Activated CD4-positive, alpha-beta T cell treated with anti-CD3 and anti-CD28 coated beads for 4 hours (primary cell): ENCODE measurements at places on chromosomes 13 and 19.

DNA sequence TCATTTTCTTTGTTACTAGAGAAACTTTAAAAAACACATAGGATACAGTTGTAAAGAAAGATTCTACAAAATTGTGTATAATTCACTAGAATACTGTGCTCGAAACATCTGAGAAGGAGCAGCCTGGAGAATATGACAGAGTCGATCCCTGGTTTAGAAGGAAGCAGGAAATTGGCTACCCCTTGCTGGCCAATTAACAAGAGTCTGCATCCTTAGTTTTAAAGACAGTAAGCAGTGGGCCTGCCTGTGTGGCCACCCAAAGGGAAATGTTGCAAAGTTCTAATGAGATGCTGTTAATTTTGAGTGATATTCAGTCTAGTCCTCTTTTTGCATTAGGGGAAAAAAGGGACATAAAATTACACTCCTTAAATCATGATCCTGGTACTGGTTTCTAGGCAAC, 988.6 kb downstream of the PCDH17 start:
- DNase-seq: no peak

GRCh38 chr13:32211813-32212212, 103.3 kb downstream of the ZAR1L start:
- no peak for DNase-seq

GRCh38 chr13:94595001-94595949, 677 bp downstream of the TGDS start:
- DNase-seq: peak; percentile 36

DNA sequence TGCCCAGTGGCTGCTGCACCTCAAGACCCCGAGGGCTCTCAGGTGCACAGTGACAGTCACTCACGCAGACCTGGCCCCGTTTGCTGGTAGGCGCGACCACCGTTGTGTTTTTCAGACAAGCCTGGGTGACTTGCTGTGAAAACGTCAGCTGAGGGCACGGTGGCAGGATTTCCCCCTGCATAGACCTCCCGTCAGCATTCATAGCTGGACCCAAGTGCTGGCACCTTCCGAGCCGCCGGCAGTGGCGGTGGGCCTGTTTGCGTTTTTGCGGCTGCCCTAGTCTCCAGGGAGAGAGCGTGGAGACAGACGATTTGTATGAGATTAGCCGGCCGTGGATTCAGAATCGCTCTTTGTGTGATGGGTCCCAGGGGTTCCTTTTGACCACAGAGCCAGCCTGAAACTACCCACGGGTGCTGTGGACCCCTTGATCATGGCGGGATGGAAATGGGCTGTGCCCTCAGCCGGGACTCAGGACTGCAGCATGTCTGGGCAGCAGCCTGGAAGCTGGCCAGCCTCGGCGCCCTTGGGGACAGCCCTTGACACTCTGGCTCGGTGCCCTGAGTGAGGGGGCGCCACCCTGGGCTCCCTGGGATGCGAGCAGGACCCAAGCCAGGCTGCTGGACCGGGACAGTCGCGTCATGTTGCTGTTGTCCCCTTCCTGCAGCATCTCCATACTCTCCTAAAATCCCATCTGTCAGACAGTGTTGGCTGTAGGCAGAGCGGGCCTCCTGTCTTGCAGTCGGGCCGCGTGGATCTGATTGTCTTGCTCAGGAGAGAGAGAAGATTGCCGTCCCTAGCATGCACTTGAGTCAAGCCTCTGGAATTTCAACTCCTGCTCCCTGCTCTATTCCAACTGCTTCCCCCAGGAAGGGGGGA, 8.6 kb downstream of the KDM4B start:
- DNase-seq: no peak

GRCh38 chr13:44012910-44013757, 133.4 kb downstream of the LACC1 start:
- no peak for DNase-seq

DNA sequence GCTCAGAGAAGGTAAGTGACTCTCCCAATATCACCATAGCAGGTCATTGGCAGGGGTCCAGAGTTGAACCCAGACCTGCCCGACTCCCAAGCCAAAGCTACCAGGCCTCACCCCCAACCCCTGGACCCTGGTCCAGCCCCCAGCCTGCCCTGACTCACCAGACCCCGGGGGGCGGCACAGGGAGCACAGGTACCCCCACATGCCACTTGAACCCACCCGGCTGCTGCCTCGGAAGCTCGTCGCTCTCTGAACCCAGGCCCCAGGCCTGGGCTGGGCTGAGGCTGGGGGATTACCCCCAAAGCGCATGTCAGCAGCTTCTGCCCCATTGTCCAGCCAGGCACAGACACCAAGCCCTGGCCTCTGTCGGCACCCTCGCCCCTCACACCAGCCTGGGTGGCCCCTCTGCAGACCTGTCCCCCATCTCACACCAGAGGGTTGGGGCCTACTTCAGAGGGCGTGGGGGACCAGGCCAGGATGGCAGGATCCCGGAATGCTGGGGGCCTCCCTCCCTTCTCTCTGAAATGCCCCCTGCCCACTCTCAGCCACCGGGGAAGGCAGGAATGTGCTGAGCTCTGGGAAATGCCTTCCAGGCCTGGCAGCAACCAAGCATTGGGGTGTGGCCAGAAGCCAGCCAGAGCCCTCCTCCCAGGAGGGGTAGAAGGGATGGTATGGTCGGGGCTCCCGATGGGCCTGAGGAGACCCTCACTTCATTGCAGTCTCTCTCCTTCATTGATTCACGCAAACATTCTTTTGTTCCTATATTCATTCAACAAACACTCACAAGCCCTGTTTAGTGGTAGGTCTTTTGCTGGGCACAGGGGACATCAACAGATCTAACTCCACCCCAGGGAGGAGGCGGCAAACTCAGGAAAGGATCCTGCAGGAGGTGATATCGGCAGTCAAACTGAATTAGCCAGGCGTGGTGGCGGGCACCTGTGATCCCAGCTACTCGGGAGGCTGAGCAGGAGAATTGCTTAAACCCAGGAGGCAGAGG, 1.7 kb upstream of the PRX start:
- no peak for DNase-seq

GRCh38 chr19:49832556-49832955, 14.5 kb downstream of the MED25 start:
- DNase-seq: no peak

DNA sequence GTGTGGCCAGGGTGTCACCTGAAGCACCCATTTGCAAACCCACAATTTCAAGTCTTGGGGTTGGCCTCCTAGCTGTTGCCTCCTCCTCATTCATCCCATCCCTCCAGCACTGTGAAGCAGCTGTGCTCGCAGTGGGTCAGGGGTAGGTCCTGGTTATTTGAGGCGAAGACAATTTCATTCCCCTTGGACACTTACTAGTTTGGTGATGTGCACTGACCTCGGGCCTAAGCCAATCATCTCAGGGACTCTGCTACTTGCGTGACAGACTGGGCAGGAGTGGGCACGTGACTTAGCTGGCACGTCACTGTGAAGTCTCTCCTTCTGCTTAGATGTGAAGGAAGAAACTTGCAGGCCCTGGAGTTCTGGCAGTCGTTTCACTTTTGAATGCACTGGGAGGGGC, 3.5 kb upstream of the ATP11A start:
- no peak for DNase-seq

- DNase-seq: no peak
Observed at GRCh38 chr13:32036757-32037156, 5.2 kb downstream of the FRY start.

GRCh38 chr13:48680756-48681392, 27.1 kb downstream of the CYSLTR2 start:
- no peak for DNase-seq

- peak; percentile 63 for DNase-seq
Observed at GRCh38 chr19:46746281-46747057, at the start of gene STRN4. TSS of gene STRN4 (minus strand) at chr19:46746450. CDS start at chr19:46746430, 20 bp downstream.

DNA sequence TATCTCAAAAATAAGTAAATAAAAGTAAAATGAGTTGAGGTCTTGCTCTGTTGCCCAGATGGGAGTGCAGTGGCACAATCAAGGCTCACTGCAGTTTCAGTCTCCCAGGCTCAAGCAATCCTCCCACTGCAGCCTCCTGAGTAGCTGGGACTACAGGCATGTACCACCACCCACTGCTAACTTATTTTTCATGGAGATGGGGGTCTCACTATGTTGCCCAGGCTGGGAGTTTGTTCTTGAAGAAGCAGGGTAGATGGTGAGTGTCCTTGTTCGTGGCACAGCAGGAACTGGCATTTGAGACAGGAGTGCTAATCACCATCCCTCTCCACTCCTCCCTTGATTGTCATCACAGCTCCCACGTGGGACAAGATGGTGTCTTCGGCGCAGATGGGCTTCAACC, 3.5 kb downstream of the NLRP2 start:
- DNase-seq: no peak

GRCh38 chr13:25218019-25218418, 45.9 kb upstream of the AMER2 start:
- no peak for DNase-seq

- no peak for DNase-seq
Observed at GRCh38 chr19:50505856-50506611, 5.0 kb downstream of the JOSD2 start.

GRCh38 chr13:78884571-78884970, 225.6 kb upstream of the OBI1 start:
- no peak for DNase-seq

- no peak for DNase-seq
Observed at GRCh38 chr19:800360-801029, 3.2 kb downstream of the PTBP1 start.

DNA sequence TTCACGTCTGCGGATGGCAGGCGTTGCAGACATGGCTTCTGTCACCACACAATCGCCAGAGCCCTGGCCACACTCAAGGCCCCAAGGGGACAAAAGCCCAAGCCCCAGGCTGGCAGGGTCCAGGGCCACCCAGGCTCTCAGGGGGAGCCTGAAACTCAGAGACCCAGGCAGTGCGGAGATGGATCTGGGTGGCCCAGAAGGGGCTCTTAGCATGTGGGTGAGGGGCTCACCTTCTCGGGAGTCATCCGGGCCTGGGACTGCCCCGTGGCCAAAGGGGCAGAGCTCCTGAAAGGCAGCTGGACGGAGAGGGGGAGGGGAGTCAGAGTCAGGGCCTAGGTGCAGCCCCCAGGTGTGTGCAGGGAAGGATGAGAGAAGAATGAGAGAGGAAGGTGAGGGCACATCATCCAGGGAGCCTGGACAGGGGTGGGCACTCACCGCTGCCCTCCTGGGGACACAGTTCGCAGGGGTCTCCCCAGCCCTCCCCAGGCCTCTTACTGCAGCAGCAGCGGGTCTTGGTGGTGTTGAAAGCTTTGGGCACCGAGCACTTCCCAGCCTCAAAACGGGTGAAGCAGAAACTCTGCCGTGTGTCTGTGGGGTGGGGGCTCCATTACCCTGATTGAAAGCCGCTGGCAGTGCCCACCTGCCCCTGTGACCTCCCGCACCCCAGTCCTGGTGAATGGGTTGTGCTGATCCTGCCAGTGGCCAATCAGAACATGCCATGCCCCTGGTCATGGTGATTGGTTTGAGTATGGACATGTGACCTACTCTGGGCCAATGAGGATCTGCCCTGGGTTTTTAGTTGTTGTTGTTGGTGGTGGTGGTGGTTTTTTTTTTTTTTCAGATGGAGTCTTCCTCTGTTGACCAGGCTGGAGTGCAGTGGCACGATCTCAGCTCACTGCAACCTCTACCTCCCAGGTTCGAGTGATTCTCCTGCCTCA, 37.4 kb downstream of the CCL25 start:
- no peak for DNase-seq

GRCh38 chr13:76913898-76914297, 27.7 kb upstream of the KCTD12 start:
- no peak for DNase-seq

- no peak for DNase-seq
Observed at GRCh38 chr19:18699403-18700054, 16.0 kb downstream of the CRTC1 start.

- DNase-seq: no peak
Observed at GRCh38 chr19:1256646-1257474, 8.5 kb downstream of the MIDN start.

DNA sequence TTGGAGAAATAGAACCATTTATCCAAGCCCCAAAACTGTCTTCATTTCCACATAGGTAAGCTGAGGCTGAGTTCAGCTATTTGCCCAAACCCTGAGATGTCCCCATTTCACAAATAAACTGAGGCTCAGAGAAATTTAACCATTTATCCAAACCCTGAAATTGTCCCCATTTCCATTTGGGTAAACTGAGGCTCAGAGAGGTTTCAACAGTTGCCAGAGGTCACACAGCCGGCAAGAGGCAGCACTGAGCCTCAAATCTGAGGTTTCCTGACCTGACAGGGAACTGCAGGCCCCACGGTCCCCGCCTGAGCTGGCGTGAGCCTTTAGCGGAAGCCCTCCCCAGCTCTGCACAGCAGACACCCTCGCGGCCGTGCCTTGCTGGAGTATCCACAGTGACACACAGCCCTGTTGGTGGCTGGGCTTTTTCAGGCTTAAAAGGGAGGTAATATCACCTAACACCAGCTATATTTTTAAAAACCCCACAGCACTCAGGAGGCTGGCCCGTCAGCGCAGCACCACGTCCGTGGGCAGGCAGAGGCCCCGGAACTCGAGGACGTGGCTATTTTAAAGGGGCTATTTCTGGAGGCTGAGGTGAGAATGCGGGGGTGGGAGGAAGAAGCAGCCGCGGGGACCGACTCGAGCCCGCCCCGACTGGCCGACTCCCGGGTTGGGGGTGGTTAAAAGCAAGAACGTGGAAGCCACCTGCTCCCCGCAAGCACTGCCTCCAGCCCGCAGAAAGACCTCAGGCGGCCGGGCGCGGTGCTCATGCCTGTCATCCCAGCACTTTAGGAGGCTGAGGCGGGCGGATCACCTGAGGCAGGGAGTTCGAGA, 18.5 kb downstream of the PTPRS start:
- no peak for DNase-seq
